NCI-H2227 treated with DMSO at 0.1 percent for 48 hours (cell line): ENCODE measurements at places on chromosomes 2 and 18.

DNA sequence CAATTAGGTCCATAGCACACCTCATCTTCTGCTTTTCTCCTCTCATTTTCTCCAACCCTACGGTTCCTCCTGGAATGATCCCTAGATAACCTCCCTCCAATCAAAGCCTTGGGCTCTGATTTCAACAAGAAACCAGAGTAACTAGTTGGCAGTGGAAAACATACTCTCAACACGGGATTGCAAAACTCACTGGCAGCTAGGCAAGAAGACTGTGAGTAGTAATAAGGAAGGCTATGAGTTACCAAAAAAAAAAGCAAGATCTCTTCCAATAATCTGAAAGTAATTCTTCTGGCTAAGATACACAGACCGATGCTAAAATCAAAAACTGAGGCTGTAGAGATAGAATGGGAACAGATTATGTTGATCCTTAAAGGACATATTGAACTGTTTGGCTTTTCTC lies 28.4 kb upstream of the CCDC102B start:
- no peak for DNase-seq

DNA sequence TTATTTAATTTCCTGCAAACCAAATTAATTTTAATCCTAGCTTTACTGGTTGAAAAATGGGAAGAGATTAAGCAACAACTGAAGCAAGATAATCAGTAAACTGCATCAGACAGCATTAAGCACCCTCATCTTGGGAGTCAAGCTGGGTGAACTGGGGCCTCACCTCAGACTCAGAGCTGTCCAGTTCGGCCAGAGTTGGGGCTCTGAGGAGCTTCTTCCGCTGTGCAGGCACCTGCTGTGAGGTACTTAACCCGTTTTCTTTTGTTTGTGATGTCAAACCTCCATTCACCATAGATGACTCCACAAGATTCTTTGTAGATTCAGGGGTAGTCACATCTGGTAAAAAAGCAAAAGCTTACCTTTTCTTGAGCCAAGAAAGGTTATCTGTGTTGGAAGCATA lies 71.8 kb downstream of the PRELID3A start:
- DNase-seq = no peak

DNA sequence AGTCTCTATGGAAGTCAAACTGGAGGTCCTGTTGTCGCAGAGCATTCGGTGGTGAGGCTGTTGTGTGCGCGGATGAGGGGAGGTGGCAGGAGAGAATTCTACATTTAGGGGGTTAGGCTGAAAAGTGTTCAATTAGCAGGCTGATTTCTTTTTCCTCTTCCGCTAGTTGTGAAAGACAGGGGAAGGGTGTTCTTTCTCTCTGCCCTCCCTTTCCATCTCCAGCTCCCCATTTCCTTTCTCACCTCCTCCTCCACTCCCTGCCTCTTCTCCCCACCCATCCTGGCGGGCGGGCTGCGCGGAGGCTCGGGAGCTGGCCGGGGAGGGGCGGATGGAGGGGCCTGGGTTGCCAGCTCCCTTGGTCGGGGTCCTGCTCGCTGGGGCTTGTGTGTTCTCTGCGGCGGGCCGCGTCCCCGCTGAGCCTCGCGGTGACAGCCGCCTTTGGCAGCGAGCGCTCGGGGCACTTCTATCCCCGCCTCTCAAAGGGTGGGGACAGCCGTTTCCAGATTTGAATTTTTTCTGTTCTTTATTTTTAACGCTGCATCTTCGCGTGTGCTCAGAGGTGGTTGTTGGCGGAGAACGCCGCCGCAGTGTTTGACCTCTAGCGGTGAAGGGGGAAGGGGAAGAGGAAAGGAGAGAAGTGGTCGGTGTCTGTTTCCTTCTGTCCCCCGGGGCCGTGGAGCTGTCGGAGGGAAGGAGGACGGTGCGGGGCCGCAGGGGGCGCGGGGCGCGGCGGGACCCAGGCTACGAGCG lies 3.6 kb downstream of the SOX11 start:
- DNase-seq = peak; percentile 55

- DNase-seq = no peak
Observed at GRCh38 chr2:19099181-19099580, 259.2 kb downstream of the OSR1 start.

DNA sequence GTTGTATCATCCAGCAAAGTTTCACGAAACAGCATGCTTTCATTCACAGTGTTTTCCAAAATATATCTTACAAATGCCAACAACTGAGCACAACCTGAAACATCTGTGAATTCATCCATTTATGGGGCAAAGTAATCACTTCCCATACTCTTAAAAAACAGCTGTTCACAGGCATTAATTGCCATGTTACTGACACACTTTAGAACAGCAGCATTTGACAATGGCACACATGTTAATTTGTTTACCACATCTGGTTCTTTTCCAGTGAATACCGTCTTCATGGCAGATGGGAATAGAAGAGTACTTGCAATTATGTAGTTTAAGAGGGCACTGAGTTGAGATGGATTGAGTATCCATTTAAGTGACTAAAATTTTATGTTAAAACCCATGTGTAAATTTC lies 347.4 kb upstream of the LRP1B start:
- DNase-seq = no peak

DNA sequence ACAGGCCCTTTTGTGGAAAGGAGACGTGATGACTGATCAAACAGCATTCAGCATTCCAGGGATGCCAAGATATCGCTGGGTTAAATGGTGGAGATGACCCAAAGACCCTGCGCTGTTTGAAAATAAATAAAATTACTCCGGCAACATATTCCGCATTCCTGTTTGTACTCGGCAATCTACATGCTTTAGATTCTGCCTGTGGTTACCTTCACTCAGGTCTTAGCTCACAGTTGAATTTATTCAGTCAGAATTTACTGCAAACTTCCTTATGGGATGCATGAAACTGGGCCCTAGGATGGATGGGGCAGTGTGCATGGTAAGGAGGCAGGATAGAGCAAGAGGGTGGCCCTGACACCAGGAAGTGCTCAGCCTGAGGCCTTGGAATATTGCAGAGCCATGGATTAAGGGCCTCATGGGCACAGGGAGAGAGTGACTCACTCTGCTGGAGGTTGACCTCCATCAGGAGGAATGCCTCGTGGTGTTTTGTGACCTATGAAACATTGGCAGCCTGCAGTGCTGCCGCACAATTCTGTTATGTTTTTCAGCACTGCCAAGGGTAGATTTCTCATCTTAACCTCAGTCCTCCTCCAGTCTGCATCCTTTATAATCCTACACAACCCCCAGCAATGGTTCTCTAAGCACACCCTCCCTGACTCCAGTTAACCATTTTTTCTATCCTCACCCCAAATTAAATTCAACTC lies 321.4 kb downstream of the IRS1 start:
- DNase-seq = no peak

DNA sequence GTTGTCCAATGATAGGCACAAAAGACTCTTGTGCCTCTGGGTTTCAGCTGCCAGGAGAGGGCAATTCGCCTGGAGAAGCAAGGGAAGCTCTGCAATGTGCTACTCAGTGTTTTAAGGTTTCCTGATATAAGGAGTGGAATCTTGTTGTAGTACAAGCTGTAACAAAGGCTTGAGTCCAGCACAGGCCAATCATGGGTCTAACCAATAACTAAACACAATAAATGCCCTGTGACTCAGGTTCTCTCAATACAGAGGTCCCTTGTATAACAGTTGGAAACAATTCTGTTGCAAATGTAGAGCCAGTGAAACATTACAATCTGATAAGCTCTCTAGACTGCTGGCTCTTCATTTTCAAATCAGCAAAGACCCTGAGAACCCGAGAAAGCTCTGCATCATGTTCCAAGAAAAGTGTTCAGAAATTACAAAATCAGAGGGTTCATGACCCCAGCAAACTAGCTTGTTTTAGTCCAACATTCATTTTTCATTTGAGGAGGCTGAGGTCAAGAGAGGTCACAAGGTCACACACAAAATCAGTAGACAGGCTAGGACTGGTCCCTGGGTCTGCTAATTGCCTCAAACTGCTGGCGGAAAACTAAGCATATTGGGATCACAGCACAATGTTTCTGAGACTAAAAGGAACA lies 59.0 kb upstream of the DNMT3A start:
- no peak for DNase-seq

- no peak for DNase-seq
Observed at GRCh38 chr18:31617031-31617717, 25.5 kb downstream of the TTR start.

DNA sequence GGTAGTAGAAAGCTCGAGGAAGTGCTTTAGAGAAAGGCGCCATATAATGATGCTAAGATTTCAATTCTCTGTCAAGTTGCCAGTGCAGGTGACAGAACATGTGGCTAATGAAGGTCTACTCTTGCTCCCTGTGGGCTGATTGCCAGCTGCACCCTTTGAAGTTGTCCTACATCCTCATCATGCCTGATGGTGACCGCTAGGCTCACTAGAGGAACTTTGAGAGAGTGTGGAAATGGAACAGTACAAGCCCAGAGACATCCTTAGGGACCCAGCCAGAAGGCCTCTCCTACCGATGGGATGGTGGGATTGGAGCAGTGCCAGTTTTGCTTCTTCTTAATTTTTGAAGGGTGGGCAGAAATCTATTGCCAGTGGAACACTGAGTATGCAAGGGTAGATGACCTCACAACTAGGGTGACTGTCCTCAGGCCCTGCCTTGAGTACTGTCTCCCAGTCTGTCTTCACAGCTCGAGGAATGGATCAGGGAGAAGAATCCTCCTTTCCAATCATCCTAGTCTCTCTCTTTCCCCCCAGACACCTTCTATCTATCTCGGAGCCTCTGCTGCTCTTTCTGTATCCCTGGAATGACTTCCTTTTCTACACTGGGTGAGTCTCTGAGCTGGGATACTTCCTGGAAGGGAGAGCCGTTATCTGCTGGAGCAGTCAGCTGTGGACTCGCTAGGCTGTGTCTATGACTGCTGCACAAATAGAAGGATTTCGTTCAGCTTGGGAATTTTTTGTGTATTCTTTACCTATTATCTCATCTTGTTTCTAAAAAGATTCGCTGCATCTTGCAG lies 33.5 kb downstream of the LGALSL start:
- DNase-seq = no peak

DNA sequence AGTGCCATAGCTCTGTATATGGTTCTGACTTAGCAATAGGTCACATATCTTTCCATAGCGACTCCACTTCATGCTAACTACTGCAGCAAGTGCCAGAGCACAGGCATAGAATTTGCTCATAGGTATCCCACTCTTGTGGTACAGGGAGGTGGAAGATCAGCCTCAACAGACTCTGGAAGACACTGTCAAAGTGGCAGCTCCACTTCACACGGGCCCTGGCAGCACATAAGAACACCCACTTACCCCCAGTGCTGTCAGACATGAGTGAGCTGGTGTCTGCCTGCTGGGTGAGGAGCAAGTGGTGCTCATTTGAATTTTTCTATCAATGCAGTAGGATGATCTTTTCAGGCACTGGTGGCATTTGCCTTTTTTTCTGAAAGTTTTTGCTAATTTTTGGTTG lies 48.6 kb downstream of the BCL2L11 start:
- DNase-seq = no peak

GRCh38 chr2:27572439-27572838 lies 10.4 kb upstream of the ZNF512 start:
- DNase-seq = no peak

DNA sequence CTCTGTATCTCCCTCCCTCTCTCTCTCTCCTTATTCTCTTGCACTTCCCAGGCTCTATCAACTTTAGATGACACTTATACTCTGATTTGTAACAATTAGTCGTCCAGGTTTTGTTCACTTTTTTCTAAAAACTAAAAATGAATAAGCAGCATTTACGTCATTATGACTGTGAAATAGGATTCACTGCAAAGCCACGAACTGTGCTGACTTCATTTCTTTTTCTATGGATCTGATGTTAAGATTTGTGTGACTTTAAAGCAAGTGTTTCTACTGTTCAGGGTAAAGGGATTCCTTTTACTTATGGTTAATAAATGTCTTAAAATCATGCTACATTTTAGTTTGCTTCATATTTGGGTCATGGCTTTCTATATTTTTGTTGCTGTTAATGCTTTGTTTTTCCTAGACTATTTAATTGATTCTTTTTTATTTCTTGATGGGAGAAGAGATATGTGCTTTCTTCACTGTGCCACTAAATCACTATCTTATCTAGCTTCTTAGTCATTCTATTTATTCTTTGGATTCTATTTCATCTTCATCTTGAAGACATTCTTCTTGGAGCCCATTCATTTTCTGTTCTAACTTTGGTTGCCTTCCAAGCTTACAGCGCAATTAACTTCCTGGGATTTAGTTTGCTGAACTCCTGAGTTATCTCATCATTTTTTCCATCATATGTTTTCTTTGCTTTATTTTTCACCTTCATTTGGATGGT lies 480.4 kb upstream of the TRIB2 start:
- DNase-seq = no peak

- DNase-seq = no peak
Observed at GRCh38 chr2:206218796-206219499, 55.5 kb upstream of the ZDBF2 start.

DNA sequence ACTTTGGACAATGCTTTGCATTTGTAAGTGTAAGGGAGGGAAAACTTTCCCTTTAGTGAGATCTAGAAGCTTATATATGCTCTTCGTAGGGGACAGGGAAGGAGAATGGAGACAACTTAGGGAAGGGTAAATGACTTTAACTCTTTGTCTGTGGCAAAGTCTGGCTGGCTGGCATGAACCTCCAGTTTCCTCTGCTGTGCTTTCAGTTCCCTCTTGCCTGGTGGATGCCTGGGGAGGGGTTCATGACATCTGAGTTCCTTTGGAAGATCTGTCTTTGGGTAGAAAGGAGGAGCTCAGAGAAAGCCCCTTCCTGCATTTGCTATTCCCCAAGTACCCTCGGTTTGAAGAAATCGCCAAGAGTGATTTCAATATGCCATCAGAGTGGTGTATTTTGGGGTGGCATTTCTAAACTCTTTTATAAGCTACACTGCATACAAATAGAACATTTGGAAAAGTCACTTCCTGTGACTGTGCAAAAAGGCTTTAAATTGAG lies 143.6 kb downstream of the VAPA start:
- DNase-seq = no peak

GRCh38 chr2:234476766-234477165 lies 20.1 kb downstream of the ARL4C start:
- DNase-seq = no peak

DNA sequence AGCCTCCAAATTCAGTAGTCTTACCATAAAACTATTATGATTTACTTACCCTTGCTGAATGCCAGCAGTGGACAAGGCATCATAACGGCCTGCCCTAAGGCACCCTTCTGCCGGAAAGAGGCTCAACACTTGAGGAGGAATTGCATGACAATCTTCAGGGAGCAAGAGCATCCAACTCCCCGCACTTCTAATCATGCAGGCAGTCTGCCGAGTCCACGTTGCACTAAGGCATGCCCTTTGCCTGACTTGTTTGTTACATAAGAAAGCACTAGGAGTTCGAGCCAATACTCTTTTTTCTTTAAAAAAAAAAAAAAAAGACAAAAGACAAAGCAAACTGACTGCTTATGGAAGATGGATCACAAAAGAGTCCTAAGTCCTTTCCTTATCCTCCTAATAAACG lies 17.9 kb upstream of the SPTBN1 start:
- DNase-seq = no peak

GRCh38 chr2:100895402-100895801 lies 75.5 kb downstream of the NPAS2 start:
- no peak for DNase-seq

DNA sequence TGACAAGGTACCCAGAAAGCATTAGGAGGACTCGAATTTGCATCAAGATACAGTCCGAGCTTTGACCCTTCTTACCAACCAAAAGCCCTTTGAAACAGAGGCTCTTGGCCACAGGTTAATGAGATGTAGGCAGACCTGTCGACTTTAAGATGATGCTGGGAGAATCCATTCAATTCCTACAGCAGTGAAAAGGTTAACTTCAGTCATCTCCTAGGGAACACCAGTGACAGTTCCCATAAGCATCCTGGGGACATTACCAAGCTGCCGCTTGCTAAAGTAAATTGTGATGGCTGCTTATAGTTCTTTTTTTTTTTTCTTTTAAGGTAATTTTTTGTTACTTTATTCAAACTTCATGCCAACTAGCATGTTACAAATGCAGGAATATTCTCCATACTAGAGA lies 379.3 kb downstream of the SOX11 start:
- DNase-seq = peak; percentile 27

GRCh38 chr18:13131283-13131682 lies 87.3 kb upstream of the LDLRAD4 start:
- DNase-seq = no peak
